Uterine smooth muscle cell (primary cell): ENCODE measurements at places on chromosomes 11 and 22. TPM values are rescaled to one million over a fixed set of nuclear protein-coding genes. Genes with fewer than 3 reads are reported as not detected.

PNPLA3 gene
- total RNA-seq: 1.3 and 3.5 TPM in 2 replicates

TBX10 gene
- total RNA-seq: not detected in 2 replicates

SCUBE2 gene
- total RNA-seq: 3.1 and 3.4 TPM in 2 replicates

NXPE1 gene
- not detected in 2 replicates for total RNA-seq

MUC6 gene
- total RNA-seq: not detected in 2 replicates

KIRREL3 gene
- 2.6 and 2.9 TPM in 2 replicates for total RNA-seq

OTOG gene
- total RNA-seq: not detected in 2 replicates
